Astrocyte (in vitro differentiated cells and primary cell): ENCODE measurements at places on chromosomes 3 and 15.

DNA sequence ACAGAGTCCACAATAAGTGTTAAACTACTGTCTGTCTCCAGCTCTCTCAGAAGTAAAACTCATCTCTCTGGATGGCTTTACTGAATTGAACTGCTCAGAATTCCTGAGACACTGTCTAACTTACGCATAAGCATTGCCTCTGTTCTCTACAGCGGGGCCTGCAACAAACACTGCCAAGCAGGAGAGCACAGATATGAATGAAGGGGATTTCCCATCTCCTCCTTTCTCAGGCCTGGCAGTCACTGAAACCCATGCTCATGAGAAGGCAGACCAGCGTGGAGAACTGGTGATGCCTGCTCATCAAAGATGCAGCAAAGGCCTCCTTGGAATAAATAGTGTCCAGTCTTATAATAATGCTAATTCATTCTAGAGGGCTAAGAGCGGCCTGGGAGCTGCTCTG is 10.3 kb downstream of the RASGRP1 start:
- DNase-seq, result peak; percentile 67

- DNase-seq, result no peak
Observed at GRCh38 chr15:92097474-92098178, 244.1 kb downstream of the SLCO3A1 start.

DNA sequence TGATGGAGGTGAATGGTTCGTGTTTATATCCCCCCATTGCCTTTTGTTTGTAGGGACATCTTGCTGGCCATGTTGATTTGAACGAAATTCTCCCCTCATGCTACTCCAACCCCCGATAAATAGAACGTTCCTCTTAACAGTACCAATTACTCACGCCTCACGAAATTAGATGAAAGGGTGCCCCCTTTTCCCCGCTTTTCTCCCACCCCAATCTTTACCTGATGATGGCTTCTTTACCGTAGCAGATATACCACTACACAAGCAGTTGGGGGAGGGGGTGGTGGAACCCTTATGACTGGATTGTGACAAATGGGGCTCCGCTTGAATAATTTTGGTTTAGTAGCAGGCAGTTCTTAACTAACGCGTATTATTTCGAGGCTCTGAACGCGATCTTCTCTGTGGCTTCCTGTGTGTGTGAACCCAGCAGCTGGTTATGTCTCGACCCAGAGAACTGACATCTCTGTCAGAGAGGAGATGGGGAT is 1.1 kb downstream of the PIAS1 start:
- DNase-seq, result peak; percentile 32

DNA sequence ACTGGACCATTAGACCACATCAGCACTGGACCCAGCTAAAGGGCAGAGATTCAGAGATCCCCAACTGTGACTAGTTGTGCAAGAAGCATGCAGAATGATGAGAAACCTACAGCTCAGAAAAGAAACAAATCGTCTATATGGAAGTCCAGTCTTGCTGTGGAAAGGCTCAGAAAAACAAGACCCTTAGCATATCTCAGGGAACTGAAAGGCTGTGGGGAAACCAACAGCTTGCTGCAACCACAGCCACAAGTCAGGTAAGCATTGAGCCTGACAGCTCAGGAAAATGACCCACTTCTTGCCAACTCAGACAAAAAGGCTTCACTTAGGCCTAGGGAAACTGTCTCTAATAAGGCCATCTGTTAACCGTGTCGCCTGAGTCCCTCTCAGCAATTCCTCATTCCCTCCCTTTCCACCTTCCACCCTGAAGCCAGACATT is 145.6 kb downstream of the LSAMP start:
- no peak for DNase-seq

GRCh38 chr3:12907729-12908128 is 66.4 kb upstream of the RPL32 start:
- DNase-seq, result no peak
